ENCODE measurements at places on chromosomes 4 and X. TPM values are rescaled to one million over a fixed set of nuclear protein-coding genes. Genes with fewer than 3 reads are reported as not detected.

DNA sequence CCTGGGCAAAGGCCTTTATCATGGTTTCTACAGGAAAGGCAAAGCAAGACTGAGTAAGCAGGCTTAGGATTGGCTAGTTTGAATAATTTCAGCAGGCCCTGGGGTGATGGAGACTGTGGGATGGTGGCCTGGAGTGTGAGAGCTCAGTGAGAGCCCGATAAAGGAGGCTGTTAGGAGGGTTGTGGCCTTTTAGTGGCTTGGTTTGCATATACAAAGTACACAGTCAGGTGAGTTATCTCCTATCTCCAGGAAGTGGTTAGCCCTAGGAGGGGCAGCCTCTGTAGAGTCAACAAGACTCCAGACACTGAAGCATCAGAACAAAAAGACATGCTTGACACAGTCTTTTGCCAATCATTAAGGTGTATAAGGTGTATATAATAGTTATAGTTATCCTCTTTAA lies 157.2 kb downstream of the CFAP299 start:
- DNase-seq = no peak

- DNase-seq = no peak
Observed at GRCh38 chr4:108556588-108557200, 63.7 kb upstream of the RPL34 start.

TAF7L gene
- total RNA-seq = 2.5 TPM

DNA sequence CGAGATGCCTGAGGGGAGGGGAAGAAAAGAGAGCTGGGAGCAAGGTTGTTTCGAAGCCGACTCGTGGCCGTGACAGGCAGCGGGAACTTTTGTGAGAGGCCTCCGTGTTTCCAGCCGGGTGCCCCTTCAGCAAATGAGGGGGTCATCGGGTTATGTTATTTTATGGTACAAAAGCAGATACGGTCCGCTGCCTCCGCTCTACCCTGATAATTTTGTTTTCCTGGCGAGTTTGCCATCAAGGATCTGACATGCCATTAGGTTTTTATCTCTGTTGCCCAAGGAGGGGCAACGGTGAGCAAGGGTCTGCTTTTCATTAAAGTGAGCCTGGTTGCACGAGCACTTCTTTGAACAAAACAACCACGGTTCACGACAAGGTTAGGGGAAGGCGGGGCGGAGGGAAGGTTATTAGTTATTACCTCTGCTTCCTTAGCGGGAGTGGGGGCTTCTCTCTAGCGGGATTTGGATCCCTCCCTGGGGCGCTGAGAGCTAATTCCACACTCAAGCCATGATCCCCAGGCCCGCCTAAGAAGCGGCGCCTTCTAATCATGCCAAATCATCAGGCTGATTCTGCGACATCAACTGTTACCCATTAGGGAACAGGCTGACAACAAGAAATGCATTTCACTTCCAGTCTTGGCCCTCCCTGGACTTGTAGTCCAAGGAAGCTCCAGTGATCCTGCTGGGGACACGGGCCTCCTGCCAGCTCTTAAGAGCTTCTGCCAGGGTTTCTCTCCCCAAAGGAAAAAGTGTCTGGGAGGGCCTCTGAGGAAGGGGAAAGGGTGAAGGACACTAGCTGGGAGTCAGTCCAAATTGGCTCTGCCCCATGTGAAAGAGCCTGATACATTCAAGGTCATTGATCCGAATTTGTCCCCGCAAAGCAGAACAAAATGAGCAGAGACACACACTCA lies 617.7 kb downstream of the MID1IP1 start:
- no peak for DNase-seq

PHOX2B gene
- total RNA-seq = 0.49 TPM

DNA sequence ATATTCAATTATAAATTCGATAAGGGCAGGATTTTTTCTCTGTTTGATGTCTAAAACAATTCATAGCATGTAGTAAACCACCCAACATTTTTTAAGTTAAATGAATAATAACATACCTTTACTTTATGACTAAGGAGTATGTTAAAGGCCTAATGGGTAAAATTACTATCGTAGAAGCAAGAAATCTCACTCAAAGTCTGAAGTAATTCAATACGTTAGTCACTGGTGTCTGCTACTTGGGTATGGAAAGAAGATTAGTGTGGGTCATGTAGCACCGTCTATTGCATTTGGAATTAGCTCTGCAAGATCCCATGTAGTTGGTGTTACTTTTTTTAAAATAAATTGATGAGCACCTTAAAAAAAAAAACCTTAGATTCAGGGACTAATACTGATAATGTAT lies 374.5 kb downstream of the GRID2 start:
- no peak for DNase-seq
